ENCODE measurements at places on chromosomes 6 and 20. TPM values are rescaled to one million over a fixed set of nuclear protein-coding genes. Genes with fewer than 3 reads are reported as not detected.

DNA sequence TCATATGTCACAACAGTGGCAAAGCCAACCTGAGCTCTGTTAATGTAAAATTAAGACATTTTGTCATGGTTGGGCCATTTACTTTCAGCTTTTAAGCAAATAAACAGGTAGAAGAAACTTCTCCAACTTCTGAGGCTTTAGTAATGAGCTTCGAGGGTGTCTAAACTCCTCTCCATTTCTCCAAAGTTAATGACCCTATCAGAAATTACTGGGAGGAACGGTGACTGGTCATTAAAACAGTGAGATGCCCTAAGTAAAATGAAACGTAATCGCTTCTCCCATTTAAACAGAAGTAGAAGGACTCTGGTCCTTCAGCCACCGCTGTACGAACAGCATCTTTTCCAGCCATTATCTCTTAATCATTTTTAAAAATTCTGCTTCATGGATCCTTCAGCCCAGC is 986.9 kb upstream of the MANEA start:
- peaks cover 67% of the 10 kb centered on the region for H3K27me3 ChIP-seq
- H3K36me3 ChIP-seq: no peaks in the 10 kb centered on the region
- no peaks in the 10 kb centered on the region for H3K4me1 ChIP-seq

DNA sequence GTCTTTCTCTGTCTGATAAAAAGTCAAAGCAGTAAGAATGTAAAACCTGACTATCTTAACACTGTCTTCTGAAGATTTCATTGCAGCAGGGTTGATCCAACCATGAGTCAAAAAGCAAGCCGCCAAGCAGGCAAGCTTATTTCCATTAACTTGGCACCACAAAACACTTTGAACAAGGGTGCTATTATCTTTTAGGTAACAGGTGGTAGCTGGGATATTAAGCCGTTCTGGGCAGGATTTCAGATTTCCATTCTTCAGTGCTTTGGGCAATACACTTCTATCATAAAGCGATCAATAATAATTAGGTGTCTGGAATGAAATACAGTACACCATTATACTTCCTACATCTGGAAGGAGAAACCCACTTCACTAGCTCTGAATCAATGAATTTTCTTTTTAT is 181.9 kb downstream of the TBC1D7 start:
- no peaks in the 10 kb centered on the region for H3K36me3 ChIP-seq
- no peaks in the 10 kb centered on the region for H3K4me1 ChIP-seq
- no peak overlapping the region for H3K4me3 ChIP-seq
- DNase-seq: no peak
- no peak overlapping the region for H3K27ac ChIP-seq

- no peak overlapping the region for H3K4me3 ChIP-seq
- H3K36me3 ChIP-seq: no peaks in the 10 kb centered on the region
- no peaks in the 10 kb centered on the region for H3K27me3 ChIP-seq
- no peaks in the 10 kb centered on the region for H3K4me1 ChIP-seq
- H3K27ac ChIP-seq: no peak overlapping the region
Observed at GRCh38 chr6:78347191-78347916, 520.0 kb upstream of the IRAK1BP1 start.

- H3K27ac ChIP-seq: no peak overlapping the region
- no peaks in the 10 kb centered on the region for H3K4me1 ChIP-seq
- no peaks in the 10 kb centered on the region for H3K36me3 ChIP-seq
- H3K27me3 ChIP-seq: no peaks in the 10 kb centered on the region
Observed at GRCh38 chr20:40891351-40891750, 137.3 kb upstream of the TOP1 start.

- H3K4me3 ChIP-seq: no peak overlapping the region
- peaks cover 39% of the 10 kb centered on the region for H3K27me3 ChIP-seq
- no peaks in the 10 kb centered on the region for H3K36me3 ChIP-seq
- no peak overlapping the region for H3K27ac ChIP-seq
Observed at GRCh38 chr6:46144270-46144669, 14.5 kb downstream of the ENPP4 start.

The RAB5IF gene
- 112 TPM for total RNA-seq

The CD2AP gene
- 40.3 TPM for total RNA-seq

The B3GALT4 gene
- 0.58 TPM for total RNA-seq

- peak overlapping the region; percentile 34 for H3K4me3 ChIP-seq
- peak overlapping the region; percentile 89 for H3K27ac ChIP-seq
- peak; percentile 89 for DNase-seq
- no peaks in the 10 kb centered on the region for H3K27me3 ChIP-seq
- H3K4me1 ChIP-seq: peaks cover 16% of the 10 kb centered on the region
Observed at GRCh38 chr20:5848711-5849505, 98.7 kb downstream of the SHLD1 start.

DNA sequence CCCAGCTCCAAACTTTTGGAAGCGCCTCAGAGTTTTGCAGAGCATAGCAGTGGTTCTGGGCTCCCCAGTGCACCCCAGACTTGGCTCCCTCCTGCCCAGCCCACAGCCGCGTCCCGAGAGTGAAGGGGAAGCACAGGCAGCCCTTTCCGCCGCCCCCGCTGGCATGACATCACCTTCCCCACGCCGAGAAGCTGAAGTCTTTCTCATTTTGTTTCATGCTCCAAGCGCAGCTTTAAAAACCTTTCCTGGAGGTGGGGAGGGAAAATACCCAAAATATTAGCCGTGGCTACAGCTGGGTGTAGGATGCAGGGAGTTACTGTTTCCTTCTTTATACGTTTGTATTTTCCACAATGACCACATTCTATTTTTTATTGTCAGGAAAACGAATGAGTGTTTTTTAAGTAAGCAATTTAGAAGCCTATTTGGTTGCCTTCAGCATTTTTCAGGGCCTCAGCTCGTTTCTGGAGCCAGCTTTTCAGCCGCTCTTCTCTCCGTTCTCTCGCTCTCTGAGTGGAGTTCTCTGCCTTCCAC is 72.9 kb downstream of the SNX5 start:
- DNase-seq: no peak
- no peaks in the 10 kb centered on the region for H3K27me3 ChIP-seq
- H3K36me3 ChIP-seq: no peaks in the 10 kb centered on the region
- H3K4me1 ChIP-seq: peaks cover 15% of the 10 kb centered on the region

DNA sequence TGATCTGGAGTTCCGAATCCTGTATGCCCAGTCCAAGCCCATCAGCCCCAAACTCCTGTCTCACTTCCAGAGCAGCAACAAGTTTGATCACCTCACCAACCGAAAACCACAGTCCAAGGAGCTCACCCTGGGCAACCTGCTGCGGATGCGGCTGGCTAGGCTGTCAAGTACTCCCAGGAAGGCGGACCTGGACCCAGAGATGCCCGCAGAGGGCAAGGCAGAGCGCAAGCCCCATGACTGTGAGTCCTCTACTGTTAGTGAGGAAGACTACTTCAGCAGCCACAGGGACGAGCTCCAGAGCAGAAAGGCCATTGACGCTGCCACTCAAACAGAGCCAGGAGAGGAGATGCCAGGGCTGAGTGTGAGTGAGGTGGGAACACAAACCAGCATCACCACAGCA is 10.5 kb upstream of the DHX35 start:
- H3K27me3 ChIP-seq: no peaks in the 10 kb centered on the region
- H3K4me1 ChIP-seq: no peaks in the 10 kb centered on the region
- DNase-seq: no peak
- no peak overlapping the region for H3K27ac ChIP-seq

- H3K4me1 ChIP-seq: peaks cover 15% of the 10 kb centered on the region
- no peak overlapping the region for H3K27ac ChIP-seq
- H3K36me3 ChIP-seq: no peaks in the 10 kb centered on the region
- no peak overlapping the region for H3K4me3 ChIP-seq
- DNase-seq: peak; percentile 35
Observed at GRCh38 chr20:32037929-32038328, 14.1 kb upstream of the HCK start.

DNA sequence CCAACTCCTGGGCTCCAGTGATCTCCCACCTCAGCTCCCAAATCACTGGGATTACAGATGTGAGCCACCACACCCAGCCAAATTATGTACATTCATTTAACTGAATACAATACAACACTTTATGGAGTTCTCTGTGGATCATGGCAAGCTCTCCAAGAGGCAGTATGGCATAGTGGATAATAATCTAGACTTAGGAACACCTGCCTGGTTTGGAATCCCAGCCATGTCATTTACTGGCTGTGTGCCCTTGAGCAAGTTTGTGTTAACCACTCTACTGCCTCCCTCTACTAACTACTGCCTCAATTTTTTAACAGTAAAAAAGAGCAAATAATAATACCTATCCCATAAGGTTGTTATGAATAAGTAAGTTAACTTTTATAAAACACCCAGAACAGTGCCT is 1.9 kb upstream of the ETV7 start:
- H3K4me3 ChIP-seq: no peak overlapping the region
- H3K4me1 ChIP-seq: peaks cover 7% of the 10 kb centered on the region
- H3K27ac ChIP-seq: no peak overlapping the region
- H3K27me3 ChIP-seq: peaks cover 47% of the 10 kb centered on the region
- DNase-seq: no peak
- H3K36me3 ChIP-seq: no peaks in the 10 kb centered on the region

GRCh38 chr6:86683132-86683908 is 254.0 kb upstream of the HTR1E start:
- DNase-seq: no peak
- no peaks in the 10 kb centered on the region for H3K36me3 ChIP-seq
- H3K4me1 ChIP-seq: no peaks in the 10 kb centered on the region
- no peaks in the 10 kb centered on the region for H3K27me3 ChIP-seq

DNA sequence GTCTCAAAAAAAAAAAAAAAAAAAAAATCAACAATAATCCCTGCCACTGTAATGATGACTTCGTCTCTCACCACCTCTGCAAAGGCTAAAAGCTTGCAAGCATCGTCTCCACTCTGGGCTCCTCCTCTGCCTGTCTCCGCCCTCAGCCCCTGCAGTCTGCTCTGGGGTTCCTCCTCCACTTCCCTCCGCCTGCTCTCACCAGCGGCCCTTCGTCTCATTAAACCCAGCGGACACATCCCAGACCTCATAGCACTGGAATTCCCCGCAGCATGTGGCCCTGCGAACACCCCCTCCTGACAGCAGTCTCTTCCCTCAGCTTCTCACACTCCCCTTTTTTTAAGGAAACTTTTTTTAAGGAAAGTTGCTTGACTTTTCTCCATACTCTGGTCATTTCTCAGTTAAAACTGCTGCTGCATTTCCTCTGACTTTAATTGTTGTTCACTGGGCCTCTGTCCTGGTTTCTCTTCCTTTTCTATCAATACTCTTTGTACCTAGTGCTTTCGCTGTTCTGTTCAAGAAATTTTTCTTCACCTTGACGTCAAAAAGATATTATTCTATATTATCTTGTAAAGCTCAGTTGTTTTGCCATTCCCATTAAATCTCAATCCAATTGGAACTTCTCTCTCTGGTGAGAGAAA is 70.9 kb upstream of the PLEKHG1 start:
- H3K36me3 ChIP-seq: no peaks in the 10 kb centered on the region
- no peak overlapping the region for H3K27ac ChIP-seq
- H3K27me3 ChIP-seq: peaks cover 10% of the 10 kb centered on the region
- no peak for DNase-seq

DNA sequence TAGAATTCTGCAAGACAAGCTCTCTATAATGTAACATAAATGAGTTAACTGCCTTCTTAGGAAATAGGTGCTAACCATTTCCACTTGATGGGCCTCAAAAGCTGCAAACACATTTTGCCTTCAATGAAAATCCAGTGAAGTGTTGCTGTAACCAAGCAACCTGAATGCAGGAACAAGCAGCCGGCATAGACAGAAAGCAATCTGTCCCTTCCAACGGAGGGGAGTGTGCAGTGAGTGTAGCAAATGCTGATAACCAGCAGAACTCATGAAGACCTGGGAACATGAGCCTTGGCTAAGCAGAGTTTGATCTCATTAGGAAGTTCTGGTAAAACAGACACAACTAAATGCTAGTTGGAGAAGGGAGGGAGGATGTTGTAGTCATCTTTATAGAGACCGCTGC is 697.8 kb downstream of the KIF16B start:
- no peaks in the 10 kb centered on the region for H3K4me1 ChIP-seq
- DNase-seq: no peak
- H3K4me3 ChIP-seq: no peak overlapping the region
- H3K27me3 ChIP-seq: no peaks in the 10 kb centered on the region

DNA sequence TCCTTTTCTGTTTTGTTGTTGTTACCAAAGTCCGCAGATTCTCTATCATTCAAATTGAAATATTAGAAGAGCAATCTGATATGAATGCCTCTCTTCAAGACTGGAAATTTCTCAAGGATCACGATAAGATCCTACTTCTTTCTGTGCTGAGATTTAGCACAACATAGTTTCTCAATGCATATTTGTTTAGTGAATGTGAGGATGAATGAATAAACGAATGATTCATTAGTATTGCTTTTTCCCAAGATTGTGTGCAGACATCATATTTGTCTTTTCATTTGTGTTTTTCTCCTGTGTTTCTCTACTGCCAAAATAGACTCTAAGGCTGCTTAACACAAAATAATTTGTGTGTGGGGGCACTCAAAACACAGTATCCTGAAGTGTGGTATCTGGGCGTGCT is 862.7 kb upstream of the MAP3K7 start:
- no peak overlapping the region for H3K4me3 ChIP-seq
- peaks cover 16% of the 10 kb centered on the region for H3K27me3 ChIP-seq
- no peak overlapping the region for H3K27ac ChIP-seq
- no peaks in the 10 kb centered on the region for H3K4me1 ChIP-seq
- no peaks in the 10 kb centered on the region for H3K36me3 ChIP-seq
- DNase-seq: no peak

DNA sequence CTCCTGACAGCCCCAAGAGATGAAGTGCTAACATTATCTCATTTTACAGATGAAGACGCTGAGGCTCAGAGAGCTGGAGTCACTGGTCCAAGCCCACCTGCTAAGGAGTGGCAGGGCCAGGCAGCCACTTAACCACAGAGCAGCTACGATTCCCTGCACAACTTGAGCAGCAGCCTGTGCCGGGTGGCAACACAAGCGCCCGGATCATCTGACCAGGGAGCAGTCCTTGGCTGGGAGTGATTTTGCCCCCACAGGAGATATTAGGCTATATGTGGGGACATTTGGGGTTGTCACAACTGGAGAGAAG is 93.2 kb upstream of the PTPN1 start:
- peaks cover 46% of the 10 kb centered on the region for H3K4me1 ChIP-seq
- peak overlapping the region; percentile 96 for H3K27ac ChIP-seq
- H3K4me3 ChIP-seq: no peak overlapping the region
- no peaks in the 10 kb centered on the region for H3K27me3 ChIP-seq

GRCh38 chr6:35876902-35877301 is 44.0 kb downstream of the SRPK1 start:
- DNase-seq: peak; percentile 6
- H3K4me1 ChIP-seq: peaks cover 6% of the 10 kb centered on the region
- peaks cover 63% of the 10 kb centered on the region for H3K36me3 ChIP-seq
- peak overlapping the region; percentile 63 for H3K27ac ChIP-seq

- peaks cover 13% of the 10 kb centered on the region for H3K4me1 ChIP-seq
- no peak overlapping the region for H3K4me3 ChIP-seq
- no peaks in the 10 kb centered on the region for H3K27me3 ChIP-seq
- no peak for DNase-seq
Observed at GRCh38 chr20:46396052-46396740, 10.2 kb downstream of the ELMO2 start.

The SMPDL3A gene
- 3.5 TPM for total RNA-seq

DNA sequence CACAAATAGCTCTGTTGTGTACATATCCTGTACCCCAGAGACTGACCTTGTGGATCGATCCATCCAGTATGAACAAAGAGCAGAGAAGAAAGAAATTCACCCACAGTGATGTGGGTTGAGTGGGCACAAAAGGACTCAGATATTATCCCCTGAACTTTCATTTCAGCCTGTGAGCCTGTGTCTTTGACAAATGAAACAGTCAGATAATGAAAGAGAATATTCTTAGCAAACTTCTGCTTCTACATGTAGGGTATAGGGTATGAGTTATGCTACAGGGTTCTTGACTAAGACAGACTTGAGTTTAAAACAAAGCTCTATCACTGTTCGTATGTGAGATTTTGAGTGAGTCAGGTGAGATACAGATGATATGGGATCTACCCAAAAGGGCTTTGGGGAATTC is 359.7 kb downstream of the MAFB start:
- H3K4me1 ChIP-seq: peaks cover 13% of the 10 kb centered on the region
- no peak overlapping the region for H3K4me3 ChIP-seq
- H3K36me3 ChIP-seq: no peaks in the 10 kb centered on the region

The FAM83C gene
- not detected for total RNA-seq

The TSBP1 gene
- not detected for total RNA-seq

The PTK6 gene
- total RNA-seq: 4.4 TPM

Data from MCF 10A (cell line).